ENCODE measurements at places on chromosomes 3 and 15.

DNA sequence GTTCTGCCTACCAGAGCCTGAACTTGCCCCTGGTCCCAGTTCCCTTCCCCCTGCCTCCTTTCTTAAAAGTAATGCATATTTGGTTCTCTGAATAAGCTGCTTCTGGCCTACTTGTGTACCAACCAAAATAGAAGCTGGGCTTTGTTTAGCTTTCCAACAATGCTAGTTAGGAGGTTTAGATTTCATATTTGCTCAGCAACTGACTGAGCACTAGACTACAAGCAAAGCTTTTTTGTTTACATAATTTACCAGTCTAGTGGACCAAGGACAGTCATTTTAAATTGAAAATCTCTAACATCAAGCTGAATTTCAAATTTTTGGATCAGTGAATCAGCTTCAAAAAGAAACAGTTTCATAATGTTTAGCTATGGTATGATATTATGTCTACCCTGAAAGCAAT lies 331.2 kb downstream of the ULK4 start:
- no peak for DNase-seq
- H3K4me3 ChIP-seq, result no peak overlapping the region
- no peaks in the 10 kb centered on the region for H3K4me1 ChIP-seq
- H3K27ac ChIP-seq, result no peak overlapping the region

DNA sequence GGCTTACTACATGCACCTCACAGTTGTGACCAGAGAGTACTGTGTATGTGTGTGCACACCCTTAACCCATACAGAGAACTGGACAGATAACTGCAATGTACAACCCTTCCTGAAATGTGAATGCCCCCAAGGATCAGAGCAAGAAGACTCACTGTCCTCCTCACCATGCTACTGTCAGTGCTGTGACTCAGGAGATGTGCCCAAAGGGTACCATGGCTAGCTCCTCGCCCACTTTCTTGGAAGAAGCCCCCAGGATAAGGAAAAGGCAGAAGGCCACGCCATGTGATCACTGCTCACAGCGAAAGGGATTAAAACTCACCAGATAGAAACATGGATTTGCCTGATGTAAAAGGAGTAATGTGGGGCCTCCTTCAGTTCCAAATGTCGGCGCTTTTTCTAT lies 41.8 kb downstream of the UBP1 start:
- H3K4me1 ChIP-seq, result no peaks in the 10 kb centered on the region
- H3K27me3 ChIP-seq, result no peaks in the 10 kb centered on the region
- no peak for DNase-seq
- H3K4me3 ChIP-seq, result no peak overlapping the region
- H3K27ac ChIP-seq, result no peak overlapping the region

GRCh38 chr3:31777092-31777491 lies 204.0 kb downstream of the OSBPL10 start:
- H3K27ac ChIP-seq, result no peak overlapping the region
- H3K4me1 ChIP-seq, result no peaks in the 10 kb centered on the region
- no peak for DNase-seq
- no peaks in the 10 kb centered on the region for H3K36me3 ChIP-seq
- no peaks in the 10 kb centered on the region for H3K27me3 ChIP-seq

DNA sequence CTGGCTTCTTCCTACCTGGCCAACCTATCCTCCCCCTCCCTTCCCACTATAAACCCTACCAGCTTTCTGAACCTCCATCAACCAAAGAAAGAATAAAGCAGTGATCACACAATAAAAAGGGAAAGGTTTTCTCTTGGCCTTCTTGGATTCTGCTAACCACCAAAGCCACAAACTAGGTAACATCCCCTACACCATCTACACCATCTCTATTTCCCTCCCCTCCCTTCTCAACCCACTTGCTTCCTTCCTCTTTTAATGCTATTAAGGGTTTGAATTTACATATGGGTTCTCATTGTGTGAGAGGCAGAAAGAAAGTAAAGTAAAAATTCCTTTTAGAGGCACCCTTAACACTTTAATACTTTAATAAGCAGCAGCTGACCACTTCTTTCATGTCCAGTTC lies 25.8 kb upstream of the RSL24D1 start:
- H3K27ac ChIP-seq, result no peak overlapping the region
- H3K36me3 ChIP-seq, result no peaks in the 10 kb centered on the region
- no peak overlapping the region for H3K4me3 ChIP-seq

GRCh38 chr3:177471733-177472480 lies 274.6 kb upstream of the TBL1XR1 start:
- no peaks in the 10 kb centered on the region for H3K27me3 ChIP-seq
- H3K36me3 ChIP-seq, result no peaks in the 10 kb centered on the region
- peaks cover 8% of the 10 kb centered on the region for H3K4me1 ChIP-seq
- H3K27ac ChIP-seq, result no peak overlapping the region
- no peak for DNase-seq

Data from neural progenitor cell (in vitro differentiated cells).